Pons (tissue), 1 donor: ENCODE measurements at places on chromosomes 6 and 20.

- DNase-seq = no peak
Observed at GRCh38 chr6:6006006-6006427, 708 bp downstream of the NRN1 start.

- no peak for DNase-seq
Observed at GRCh38 chr6:34771727-34772126, 14.4 kb downstream of the SNRPC start.

DNA sequence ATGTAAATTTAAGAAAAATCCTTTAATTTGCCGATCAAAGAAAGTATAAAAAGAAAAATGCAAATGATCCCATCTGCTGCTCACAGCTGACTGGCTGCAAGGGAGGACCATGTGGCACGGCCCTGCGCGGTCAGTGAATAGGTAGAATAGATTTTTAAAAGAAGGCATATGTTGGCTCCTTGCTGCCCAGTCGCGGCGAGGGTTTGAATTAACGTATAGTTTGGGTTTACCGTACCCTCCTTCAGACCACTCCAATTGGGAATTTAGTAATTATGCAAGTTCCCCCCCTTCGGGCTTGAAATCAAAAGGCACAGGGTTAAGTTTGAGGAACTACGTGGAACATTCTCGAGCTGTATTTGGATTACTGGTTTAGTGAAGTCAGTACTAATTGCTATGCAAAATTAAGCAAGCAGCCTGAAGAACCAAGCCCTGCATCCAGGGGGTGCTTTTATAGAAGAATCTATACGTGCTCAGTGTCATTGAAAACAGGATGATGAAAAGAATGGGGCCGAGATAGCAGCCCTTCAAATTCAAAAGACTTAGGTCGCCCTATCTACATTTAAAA lies 1.1 kb upstream of the BEND3 start:
- peak; percentile 27 for DNase-seq

GRCh38 chr20:45268531-45268930 lies 14.2 kb upstream of the SLPI start:
- no peak for DNase-seq

DNA sequence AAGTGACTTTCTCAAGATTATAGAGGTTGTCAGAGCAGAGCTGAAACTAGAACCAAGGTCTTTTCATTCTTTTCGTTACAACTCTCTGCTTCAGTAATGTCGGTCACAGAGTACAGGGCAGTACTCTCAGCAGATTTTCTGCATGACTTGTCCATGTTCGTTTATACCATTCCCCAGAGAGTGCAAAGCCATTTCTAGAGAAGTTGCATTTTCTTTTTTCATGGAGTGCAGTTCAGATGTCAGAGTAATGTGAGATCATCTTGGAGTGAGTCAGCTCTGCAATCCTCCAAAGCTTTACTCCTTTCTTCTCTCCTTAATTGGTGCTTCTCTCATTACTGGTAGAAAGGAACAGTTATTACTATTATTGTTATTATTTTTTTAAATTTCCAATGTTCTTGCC lies 115.6 kb upstream of the B3GAT2 start:
- DNase-seq = no peak

- no peak for DNase-seq
Observed at GRCh38 chr6:135360222-135360621, 137.3 kb downstream of the AHI1 start.

DNA sequence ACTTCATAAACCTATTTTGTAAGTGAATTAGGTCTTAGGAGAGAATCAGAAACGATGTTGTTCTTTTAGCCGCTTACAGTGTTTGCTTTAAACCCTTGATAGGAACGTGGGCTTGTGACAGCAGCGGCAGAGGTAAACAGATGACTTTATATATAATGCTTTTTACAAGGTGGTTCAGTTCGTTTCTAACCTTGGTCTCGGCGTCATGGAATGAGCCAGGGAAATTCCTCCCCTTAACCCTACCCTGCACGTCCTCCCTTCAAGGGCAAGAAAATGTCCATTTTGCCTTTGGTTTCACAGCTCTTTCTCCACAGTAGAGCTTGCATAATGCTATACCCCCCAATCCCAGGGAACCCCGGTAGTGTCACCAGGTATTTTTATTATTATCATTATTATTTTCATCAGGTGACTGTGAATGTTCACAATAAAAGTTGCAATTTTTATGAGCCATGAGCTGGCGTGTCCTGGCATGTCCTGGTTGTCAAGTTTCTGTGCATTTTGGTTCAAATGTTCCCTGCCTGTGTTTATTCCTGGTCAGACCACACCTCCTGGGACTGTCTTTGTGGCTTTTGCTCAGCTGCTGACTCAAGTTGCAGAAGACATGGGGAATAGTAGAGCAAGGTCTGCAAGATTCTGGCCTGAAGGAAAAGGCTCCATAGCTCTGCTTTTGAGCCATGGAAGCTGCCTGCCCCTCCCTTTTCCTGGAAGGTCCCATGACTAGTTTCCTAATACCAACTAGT lies 112.8 kb upstream of the BMP2 start:
- no peak for DNase-seq

DNA sequence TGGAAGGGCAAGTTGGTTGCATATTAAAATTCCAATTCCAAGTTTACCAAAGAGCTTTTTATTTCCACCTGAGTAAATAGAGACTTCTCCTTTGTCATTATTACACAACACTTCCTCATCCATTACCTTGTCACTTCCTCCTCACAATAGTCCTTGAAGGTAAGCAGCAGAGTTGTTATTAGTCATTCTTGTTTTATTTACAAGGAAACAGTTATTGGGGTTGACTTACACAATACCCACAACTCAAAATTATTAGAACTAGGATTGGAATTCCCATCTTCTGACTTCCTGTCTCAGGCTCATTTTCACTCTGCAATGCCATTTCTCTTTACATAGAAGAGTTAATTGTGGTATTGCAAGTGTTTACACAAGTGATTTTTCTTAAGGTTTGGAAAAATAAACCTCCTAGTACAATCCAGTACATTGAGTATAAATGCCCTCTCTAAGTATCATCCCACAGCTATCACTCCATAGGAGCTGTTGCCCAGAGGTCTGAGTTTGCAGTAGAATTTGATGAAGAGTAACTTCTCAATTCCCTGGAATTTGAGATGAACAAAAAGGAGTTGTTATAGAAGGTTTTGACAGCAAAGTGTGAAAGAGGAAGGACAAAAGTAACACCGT lies 28.9 kb upstream of the MTRF1L start:
- DNase-seq = no peak

- no peak for DNase-seq
Observed at GRCh38 chr6:161578478-161578877, 304.6 kb upstream of the AGPAT4 start.

- DNase-seq = no peak
Observed at GRCh38 chr6:44224029-44224964, 902 bp downstream of the SLC29A1 start.

DNA sequence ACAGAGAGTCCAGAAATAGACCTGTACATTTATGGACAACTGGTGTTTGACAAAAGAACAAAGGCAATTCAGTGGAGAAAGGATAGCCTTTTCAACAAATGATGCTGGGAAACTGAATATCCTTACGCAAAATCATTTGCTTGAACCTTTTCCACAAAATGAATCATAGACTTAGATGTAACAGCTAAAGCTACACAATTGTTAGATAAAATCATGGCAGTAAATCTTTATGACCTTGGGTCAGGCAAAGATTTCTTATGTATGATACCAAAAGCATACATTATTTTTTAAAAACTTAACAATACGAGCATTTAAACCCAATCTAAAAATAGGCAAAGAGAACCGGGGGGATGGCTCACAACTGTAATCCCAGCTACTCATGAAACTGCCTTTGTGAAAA lies 73.5 kb upstream of the DST start:
- no peak for DNase-seq

DNA sequence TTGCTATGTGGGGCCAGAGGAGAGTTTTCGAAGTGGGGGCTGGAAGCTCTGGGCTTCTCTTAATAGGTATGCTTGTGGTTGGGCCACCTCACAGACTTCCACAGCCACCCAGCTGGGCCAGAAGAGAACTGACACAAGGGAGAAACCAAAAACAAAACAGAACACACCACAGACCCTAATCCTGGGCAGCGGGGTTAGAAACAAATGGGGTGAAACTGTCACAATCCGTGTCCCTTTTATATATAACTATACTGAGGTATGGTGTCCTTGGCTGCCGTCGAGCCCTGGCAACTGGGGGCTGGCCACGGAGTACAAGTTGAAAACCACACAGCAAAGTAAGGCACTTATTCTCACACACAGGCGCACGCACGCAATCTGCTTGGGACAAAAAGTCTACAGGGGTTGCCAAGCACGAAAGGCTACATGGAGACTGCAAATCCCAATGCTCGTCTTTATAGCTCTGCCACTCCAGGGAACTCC lies 78.3 kb downstream of the TRAM2 start:
- no peak for DNase-seq
